ENCODE measurements at places on chromosomes 2 and 18.

GRCh38 chr2:12763486-12763885, 46.8 kb downstream of the TRIB2 start:
- no peak for DNase-seq

- DNase-seq: no peak
Measured at GRCh38 chr18:42310956-42311355, 355.9 kb downstream of the PIK3C3 start.

- no peak for DNase-seq
Measured at GRCh38 chr2:102483086-102483485, 10.1 kb downstream of the SLC9A4 start.

DNA sequence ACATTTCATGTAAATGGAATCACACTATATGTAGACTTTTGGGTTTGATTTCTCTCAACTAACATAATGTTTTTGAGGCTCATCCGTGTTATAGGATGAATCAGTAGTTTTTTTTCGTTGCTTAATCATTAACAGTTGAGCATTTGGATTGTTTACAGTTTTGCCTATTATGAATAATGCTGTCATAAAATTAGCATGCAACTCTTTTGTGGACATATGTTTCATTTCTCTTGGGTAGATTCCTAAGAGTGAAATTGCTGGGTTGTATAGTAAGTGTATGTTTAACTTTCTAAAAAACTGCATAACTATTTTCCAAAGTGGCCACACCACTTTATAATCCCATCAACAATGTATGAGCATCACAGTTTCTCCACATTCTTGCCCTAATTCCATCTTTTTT, 7.7 kb upstream of the RHBDD1 start:
- DNase-seq: no peak

- peak; percentile 70 for DNase-seq
Measured at GRCh38 chr2:112048887-112049286, 6.2 kb upstream of the TMEM87B start.

DNA sequence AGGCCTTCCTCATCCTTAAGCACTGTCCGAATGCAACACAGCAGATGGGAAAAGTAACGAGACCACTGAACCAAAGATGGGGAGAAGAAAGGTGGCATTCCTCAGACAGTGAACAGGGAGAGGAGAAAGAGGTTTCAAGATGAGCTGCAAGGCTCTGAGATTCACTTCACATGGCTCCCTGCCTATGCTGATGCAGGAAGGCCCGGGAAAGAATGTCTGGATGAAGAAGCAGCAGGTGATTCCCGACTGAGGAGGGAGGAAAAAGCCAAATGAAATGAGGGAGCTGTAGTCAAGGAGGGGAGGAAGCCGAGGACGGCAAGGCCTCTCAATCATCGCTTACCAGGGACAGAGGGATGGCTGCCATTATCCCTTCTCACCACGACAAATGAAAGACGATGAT, 98.5 kb upstream of the BOD1L2 start:
- no peak for DNase-seq

DNA sequence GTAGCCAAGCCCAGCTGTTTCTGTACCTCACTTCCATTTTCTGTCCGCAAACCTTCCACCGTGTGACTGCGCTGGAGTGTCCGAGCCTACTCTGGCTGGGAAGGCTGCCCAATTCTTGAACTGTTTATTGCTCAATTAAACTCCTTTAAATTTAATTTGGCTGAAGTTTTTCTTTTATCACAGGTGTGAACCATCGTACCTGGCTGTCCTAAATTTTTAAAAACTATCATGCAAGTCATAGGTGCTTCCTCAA, 6.2 kb upstream of the RNU2-63P start:
- no peak for DNase-seq

DNA sequence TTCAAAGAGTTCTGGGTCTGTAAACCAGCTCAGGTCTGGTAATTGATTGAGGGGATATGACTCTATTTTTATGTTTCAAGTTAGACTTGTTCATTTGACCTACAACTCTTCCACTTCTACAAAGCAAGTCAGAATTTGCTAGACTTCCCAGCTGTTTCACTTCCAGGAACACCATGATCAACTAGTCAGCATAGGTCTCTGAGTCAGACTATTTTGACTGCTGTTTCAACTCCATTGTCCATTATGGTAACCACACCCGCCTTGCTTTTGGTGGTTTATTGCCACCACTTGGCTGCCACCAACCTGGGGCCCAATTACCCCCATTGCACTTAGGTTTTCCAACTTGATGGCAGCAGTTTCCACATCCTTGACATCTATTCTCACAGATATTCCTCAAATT, 116.6 kb downstream of the LAMA3 start:
- no peak for DNase-seq

GRCh38 chr2:240932001-240932723, 26.0 kb downstream of the CROCC2 start:
- DNase-seq: no peak

DNA sequence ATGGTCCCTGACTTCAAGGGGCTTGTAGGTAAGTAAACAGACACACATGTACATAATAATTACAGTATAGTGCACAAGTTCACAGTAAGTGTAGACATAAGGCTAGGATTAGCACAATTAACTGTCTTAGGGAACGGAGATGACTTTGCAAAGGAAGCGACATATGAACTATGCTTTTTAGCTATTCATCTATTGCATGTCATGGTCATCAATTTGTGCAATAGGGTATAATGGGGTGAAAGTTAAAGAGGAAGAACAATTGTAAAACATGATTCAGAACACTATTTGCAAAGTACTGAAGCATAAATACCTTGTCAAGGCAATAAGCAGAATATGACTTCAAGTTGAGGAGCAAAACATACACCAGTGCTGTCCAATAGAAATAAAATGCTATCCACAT, 112.3 kb upstream of the SLC8A1 start:
- no peak for DNase-seq

DNA sequence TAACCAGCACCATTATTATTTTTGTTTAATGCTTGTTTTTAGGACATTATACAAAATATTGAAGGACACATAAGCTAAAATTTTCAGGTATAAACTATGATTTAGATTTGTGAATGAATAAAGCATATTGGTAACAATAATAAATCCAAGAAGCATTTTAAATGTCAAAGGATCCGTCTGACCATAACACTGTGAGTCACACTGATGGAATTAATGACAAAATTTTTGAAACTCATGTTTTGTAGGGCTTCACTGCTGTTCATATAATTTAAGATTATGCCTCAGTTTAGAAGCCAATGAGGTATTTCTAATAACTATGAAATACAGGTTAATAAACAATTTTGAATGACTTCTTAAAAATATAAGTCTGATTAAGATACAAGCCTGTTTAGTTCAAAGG, 124.6 kb downstream of the TMEFF2 start:
- DNase-seq: no peak

- no peak for DNase-seq
Measured at GRCh38 chr18:55735199-55735855, 147.3 kb upstream of the TCF4 start.

DNA sequence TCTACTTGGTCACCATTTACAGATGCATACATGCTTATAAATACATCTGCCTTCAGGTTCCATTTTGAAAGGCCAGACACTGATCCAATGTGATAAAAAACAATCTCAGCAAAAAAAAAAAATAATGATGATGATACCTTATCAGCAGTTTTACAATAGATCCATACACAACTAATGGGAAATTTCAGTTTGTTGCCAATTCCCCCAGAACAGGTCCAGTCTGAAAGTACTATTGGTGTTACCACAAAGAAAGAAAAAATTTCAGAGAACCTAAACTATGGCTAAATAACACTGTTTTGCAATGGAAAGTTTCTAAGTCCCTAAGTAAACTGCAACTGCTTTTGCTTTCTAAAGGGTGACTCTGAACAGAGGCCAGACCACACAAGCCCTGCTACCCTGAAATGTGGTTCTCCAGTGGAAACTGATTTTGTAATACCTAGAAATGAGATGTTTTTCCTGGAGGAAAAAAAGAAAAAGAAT, 54.1 kb downstream of the LPIN2 start:
- no peak for DNase-seq

- peak; percentile 26 for DNase-seq
Measured at GRCh38 chr2:128714851-128715312, 396.2 kb upstream of the HS6ST1 start.

GRCh38 chr2:146527166-146527565, 1317.7 kb upstream of the ACVR2A start:
- no peak for DNase-seq

GRCh38 chr2:215553946-215554345, 118.1 kb upstream of the FN1 start:
- DNase-seq: no peak

- DNase-seq: peak; percentile 15
Measured at GRCh38 chr2:23478933-23479683, 94.1 kb downstream of the KLHL29 start.

DNA sequence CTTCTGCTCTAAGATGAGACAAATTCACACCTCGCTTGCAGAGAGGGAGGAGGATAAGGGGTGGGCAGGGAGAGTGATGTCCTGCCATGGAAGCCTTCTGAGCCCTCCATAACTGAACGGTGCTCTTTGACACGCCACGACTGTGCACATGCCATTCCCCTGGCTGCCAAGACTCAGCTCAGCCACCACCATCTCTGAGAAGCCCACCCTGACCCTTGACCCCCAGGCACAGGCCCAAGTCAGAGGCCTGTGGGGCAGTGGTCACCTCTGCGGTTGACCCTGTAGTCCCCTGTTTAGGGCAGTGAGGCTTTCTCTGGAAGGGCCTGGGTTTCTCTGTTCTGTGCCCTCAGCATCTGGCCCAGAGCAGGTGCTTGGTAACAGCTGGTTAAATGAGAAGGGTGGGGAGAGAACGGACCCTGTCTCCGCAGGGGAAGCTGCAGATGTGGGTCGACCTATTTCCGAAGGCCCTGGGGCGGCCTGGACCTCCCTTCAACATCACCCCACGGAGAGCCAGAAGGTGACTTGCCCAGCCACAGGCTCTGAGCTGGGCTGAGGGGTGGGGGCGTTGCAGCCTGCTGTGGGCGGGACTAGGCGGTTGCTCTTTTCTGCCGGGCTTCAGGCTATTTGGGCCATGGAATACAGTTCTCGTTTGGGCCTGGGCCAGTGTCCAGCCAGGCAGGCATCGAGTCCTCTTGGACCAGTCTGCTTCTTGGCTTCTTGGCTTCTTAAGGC, 215.1 kb downstream of the DYSF start:
- DNase-seq: no peak

DNA sequence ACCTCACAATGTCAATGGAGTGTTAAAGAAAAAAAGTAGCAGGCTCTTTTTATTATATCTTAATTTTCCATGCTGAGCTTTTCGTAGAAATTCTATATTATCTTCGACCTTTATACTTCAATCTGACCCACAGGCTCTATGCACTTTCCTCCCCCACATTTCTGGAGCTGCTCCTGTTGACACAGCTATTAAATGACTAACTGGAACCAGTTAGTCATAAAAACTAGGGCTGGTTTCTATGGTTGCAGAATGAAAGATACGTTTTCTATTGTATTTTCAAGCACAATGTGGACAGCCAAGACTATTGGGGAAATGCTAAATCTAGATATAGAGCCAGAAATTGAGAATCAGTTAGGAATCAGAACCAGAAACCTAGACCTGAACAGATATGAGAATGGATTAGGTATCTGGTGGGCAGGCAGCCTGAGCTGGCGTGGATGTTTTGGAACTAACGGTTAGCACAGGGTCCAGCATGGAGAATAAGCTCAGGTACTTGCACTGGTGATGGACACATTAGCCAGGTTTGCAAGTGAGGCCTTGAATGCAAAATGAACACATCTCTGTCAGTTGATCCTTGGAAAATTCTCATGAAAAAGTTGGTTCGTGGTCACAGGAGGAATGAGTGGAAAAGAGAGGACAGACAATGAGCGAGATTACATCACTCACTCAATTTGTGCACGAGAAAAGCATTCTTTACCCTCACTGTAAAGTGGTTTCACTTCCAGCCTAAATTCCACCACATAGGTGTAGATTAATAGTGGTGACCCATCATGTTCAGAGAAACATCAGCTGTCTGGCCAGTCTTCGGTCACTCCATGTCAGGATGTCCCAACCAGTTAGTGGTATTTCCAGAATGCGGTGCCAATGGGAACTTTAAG, 144.6 kb upstream of the EPHA4 start:
- DNase-seq: no peak

DNA sequence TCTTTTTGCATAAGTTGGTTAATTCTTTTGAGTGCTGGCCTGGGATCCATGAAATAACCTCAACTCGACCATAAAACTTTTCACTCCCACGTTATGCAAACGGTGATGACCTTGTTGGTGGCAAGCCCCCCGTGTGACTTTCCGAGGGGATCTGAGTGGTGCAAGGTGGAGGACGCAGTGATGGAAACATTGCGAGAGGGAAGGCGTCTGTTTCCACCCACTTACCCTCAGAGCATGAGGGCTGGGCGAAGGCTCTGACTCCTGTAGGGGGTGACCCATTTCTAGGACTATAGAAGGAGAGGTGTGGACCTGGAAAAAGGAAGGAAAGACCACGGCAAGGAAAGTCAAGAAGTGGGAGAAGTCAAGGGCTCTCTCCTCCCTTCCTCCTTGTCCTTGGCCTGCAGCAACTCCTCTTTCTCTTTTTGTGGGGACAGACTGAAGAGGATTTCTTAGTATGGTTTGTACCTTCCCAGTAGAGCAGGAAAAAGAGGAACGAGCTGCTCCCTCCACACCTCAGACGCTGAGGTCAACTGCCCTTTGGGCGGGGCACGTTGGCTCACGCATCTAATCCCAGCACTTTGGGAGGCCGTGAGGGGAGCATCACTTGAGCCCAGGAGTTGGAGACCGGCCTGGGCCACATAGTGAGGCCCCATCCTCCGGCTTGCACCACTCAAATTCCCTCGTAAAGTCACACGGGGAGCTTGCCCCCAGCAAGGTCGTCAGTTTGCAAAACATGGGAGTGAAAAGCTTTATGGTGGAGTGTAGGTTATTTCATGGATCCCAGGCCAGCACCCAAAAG, 15.5 kb upstream of the CD8A start:
- no peak for DNase-seq

DNA sequence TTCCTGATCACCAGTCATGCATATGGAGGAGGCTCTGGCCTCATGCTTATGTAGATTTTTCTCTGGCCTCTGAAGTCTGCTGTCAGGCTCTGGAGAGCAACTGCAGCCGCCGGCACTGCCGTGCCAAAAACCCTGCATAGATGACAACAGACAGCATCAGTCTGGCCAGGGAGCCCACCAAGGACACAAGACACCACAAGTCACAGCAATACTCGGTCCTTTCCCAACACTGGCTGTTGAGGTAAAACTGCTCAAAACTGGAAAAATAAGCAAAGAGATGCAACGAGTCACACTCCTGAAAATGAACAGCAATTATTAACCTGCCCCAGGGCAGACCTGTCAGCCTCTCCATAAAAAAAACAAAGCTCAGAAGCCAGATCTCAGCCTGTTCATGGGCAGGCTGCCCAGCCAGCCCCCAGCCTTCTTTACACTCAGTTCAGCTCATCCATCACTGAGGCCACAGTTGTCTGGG, 186.0 kb upstream of the RAB6C start:
- DNase-seq: no peak

DNA sequence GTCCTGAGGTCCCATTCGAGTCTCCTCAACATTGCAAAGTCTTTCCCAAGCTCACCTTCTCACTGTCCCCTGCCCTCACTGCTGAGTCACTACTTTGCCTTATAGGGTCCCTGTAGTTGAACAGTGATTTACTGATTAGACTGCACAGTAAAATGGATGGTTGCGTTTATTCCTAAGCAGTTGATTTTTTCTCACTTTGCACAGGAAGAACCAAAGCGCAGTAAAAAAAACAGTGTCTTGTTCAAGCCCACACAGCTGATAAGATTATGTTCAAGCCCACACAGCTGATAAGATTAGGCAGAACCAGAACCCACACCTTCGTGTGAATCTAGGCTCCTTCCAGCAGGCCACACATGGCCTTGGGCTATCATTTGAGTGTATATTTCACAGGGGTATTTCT, 215.3 kb upstream of the COPS8 start:
- no peak for DNase-seq

- peak; percentile 55 for DNase-seq
Measured at GRCh38 chr2:11417946-11418585, 47.9 kb downstream of the E2F6 start.

Measured in NCI-H82 (cell line).